ENCODE measurements at places on chromosomes 5 and 9.
A peak's percentile ranks its signal among the peaks of the same experiment; 100 is the strongest.

DNA sequence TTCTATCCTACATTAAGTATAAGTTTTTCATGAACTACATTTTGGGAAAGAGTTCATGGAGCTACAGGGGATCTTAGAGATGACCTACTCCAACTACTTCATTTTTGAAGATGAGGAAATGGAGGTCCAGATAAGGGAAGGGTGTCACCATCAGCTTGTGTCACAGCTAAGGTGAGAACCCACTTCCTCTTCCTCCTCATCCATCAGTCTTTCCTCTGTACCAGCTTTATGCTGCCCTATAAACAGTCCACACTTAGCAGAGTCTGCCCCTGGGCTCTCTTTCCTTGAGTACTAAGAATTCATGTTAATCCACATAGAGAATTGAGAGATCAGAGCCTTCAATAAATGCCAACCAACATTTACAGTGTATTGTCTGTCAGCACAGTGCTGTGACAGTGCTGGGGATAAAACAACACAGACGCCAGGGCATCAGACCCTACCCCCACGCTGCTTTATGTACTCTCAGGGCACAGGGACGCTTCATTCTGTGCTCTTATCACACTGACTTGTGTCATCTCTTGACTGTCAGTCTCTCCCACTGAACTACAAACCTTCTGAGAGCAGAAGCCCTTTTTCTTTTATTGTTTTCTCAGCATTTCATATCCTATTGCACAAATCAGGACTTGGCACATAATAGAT lies 22.1 kb downstream of the ADRB2 start:
- DNase-seq, result peak; percentile 29
- H3K4me1 ChIP-seq, result peaks cover 41% of the 10 kb centered on the region
- H3K36me3 ChIP-seq, result peaks cover 7% of the 10 kb centered on the region
- H3K4me3 ChIP-seq, result no peak overlapping the region

GRCh38 chr9:129704807-129705206 lies 39.4 kb downstream of the PRRX2 start:
- H3K27ac ChIP-seq, result no peak overlapping the region
- peaks cover under 1% of the 10 kb centered on the region for H3K4me1 ChIP-seq
- H3K27me3 ChIP-seq, result peaks cover 60% of the 10 kb centered on the region
- H3K4me3 ChIP-seq, result no peak overlapping the region
- H3K36me3 ChIP-seq, result no peaks in the 10 kb centered on the region
- DNase-seq, result no peak

DNA sequence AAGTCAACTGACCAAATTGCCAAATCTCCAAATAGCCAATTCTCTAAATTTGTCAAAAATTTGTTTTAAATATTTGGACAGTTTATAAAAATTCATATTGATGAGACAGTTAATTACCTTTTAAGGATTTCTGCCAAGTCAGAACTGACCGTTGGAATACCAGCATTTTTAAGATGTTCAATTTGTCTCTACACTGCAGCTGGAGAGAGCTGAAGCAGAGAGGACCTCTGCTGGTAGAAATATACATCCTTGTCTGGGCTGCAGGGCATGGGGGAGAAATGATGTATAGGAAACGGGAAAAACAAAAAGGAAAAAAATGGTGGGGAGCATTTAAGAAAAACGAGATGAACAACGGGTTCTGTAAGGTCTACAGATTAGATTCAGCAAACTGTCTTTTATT lies 16.8 kb downstream of the NR6A1 start:
- H3K4me1 ChIP-seq, result no peaks in the 10 kb centered on the region
- DNase-seq, result no peak

GRCh38 chr5:136132087-136132486 lies 558 bp upstream of the SMAD5 start:
- peak overlapping the region; percentile 67 for H3K4me3 ChIP-seq
- no peak for DNase-seq
- H3K27me3 ChIP-seq, result peaks cover 56% of the 10 kb centered on the region
- H3K36me3 ChIP-seq, result no peaks in the 10 kb centered on the region

DNA sequence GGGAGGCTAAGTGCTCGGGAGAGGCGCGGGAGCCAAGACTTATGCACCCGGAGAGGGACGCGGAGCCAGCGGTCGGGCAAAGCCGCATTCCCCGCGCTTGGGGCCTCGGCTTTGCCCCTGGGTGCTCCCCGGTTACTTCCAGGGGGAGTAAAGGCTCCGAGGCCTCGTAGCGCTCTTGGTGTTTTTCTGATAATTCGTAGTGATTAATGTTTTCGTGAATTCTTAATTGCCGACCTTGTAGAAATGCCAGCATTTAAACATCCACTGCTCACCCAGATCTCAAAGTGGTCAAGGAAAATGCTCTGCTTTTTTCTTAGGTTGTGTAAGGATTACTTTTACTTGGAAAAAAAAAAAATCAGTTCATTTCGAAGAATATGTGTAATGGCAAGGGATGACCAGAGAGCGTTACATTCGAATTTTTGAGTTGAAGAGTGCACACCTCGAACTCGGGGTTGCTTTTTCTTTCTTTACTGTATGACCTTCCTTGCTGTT lies 654 bp upstream of the TUT7 start:
- H3K27ac ChIP-seq, result peak overlapping the region; percentile 94
- H3K36me3 ChIP-seq, result peaks cover 14% of the 10 kb centered on the region
- no peak for DNase-seq
- peaks cover 4% of the 10 kb centered on the region for H3K27me3 ChIP-seq
- peak overlapping the region; percentile 98 for H3K4me3 ChIP-seq
- H3K4me1 ChIP-seq, result peaks cover 56% of the 10 kb centered on the region

- H3K4me3 ChIP-seq, result no peak overlapping the region
- no peaks in the 10 kb centered on the region for H3K4me1 ChIP-seq
- DNase-seq, result no peak
- H3K27me3 ChIP-seq, result no peaks in the 10 kb centered on the region
- no peaks in the 10 kb centered on the region for H3K36me3 ChIP-seq
Observed at GRCh38 chr5:22053195-22053594, 799.9 kb downstream of the CDH12 start.

DNA sequence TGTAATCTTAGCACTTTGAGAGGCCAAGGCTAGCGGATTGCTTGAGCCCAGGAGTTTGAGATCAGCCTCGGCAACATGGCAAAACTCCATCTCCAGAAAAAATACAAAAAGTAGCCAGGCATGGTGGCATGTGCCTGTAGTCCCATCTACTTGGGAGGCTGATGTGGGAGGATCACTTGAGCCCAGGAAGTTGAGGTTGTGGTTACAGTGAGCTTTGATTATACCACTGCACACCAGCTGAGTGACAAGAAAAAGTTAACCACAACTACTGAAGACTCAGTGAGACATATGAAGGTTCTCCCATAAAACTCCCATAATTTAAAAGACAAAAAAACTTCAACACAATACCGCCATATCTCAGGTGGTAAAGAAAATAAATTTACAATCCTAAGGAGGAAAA lies 98.0 kb downstream of the NR6A1 start:
- peaks cover 20% of the 10 kb centered on the region for H3K4me1 ChIP-seq
- H3K27ac ChIP-seq, result no peak overlapping the region
- H3K36me3 ChIP-seq, result no peaks in the 10 kb centered on the region
- DNase-seq, result peak; percentile 33

DNA sequence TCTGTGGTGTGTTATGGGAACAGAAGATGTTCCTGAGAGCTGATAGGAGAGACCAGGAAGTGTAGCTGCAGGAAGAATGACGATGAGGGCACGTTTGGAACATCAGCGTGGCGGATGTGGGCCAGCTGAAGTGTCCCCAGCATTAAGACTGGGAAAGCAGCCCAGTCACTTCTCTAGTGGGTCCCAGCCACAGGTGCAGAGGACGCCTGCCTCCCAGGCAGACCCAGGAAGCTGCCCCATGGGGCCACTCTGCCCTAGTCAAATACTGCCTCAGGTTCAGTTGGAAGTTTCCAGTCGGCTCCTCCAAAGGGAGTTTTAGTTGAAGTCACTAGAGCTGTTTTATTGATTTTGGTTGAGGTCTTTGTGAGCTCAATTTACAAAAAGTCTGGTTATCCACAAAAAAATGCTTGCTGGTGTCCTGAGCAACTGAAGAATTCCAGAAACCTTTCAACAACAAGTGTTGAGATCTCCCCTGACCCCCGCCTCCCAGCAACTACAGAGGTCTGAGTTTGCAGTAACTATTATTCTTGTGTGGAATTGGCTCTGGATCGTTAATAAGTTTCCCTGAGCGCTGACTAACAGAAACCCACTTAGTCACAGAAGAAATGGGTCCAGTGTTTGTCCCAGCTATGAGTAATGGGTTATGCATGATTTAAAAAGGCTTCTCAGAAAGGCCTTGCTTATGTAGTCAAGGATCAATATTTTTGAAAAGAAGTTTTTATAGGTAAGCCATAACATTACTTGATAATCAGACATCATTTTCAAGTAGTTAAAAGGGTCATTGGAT lies 294.1 kb downstream of the FANCC start:
- H3K27me3 ChIP-seq, result no peaks in the 10 kb centered on the region
- H3K4me3 ChIP-seq, result no peak overlapping the region
- no peak for DNase-seq
- H3K27ac ChIP-seq, result no peak overlapping the region
- peaks cover 7% of the 10 kb centered on the region for H3K36me3 ChIP-seq

DNA sequence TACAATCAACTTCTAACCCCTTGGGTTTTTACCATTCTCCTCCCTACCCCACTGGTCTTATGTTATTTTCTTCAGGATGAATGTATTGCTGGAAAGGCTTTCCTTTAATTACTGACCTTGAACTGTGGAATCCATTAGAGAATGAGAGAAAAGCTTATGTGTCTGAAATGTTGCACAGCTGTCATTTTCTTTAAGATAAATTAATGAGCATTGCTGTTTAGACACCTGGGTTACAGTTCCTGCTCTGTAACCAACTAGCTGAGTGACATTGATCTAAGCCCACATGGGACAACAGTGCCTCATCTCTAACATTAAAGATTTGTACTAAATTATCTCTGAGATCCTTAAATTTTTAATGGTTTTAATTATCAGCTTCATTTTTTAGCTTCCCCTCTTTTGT lies 507.0 kb downstream of the TAF11L14 start:
- no peaks in the 10 kb centered on the region for H3K4me1 ChIP-seq
- H3K36me3 ChIP-seq, result no peaks in the 10 kb centered on the region
- no peak overlapping the region for H3K4me3 ChIP-seq
- H3K27ac ChIP-seq, result no peak overlapping the region

- no peak overlapping the region for H3K4me3 ChIP-seq
- no peaks in the 10 kb centered on the region for H3K36me3 ChIP-seq
- H3K4me1 ChIP-seq, result no peaks in the 10 kb centered on the region
- no peaks in the 10 kb centered on the region for H3K27me3 ChIP-seq
- DNase-seq, result no peak
- H3K27ac ChIP-seq, result no peak overlapping the region
Observed at GRCh38 chr5:156825688-156826087, 24.4 kb upstream of the PPP1R2B start.

- peaks cover 5% of the 10 kb centered on the region for H3K4me1 ChIP-seq
- no peak overlapping the region for H3K4me3 ChIP-seq
- no peak overlapping the region for H3K27ac ChIP-seq
- DNase-seq, result no peak
- peaks cover 60% of the 10 kb centered on the region for H3K36me3 ChIP-seq
Observed at GRCh38 chr5:111461934-111462333, 50.4 kb downstream of the STARD4 start.

DNA sequence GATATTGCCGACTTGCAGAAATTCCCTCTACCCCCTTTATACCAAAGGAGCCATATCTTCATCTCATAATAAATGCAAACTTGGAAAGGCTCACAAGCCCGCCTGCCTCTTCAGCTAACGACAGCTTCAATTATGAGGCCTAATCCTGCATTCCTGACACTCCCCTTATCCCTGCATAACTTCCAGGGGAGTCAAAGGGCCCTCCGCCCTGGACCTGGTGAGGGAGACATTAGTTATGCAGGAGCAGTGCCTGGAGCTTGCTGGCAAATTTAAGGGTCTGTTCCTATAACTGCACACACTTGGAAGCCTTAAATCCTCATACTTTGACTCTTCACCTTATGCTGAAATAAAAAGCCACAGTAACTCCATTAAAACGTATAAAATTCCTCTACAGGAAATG lies 617.9 kb downstream of the BNC2 start:
- H3K36me3 ChIP-seq, result no peaks in the 10 kb centered on the region
- DNase-seq, result no peak
- no peaks in the 10 kb centered on the region for H3K27me3 ChIP-seq
- H3K4me3 ChIP-seq, result no peak overlapping the region
- no peak overlapping the region for H3K27ac ChIP-seq

Data from activated naive CD4-positive, alpha-beta T cell treated with anti-CD3 and anti-CD28 coated beads, Interleukin-2, amount 10 ng/mL, durations not matched to agents 7 days and 5 days (primary cell).